Hematopoietic multipotent progenitor cell treated with erythropoietin and hydrocortisone succinate and interleukin-3 and kit ligand, for 4 days (in vitro differentiated cells): ENCODE measurements at places on chromosomes 4 and X.

DNA sequence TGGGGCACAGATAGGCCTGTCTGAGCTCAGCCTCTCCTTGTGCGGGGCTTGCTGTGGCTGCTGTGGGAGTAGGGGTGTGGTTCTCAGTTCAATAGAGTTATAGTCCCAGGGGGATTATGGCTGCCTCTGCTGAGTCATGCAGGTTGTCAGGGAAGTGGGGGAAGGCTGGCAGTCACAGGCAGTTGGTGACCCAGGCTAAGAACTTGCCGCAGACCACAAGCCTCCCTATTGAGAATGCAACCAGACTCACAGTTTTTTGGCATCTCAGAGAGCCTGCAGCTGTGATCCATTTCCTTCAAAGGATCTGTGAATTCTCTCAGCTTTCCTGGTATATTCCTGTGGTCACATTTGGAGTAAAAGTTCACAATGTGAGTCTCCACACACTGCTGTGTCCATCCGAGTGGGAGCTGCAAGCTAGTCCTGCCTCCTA lies 364.9 kb downstream of the ZNF674 start:
- DNase-seq, result peak; percentile 87

GRCh38 chrX:129019412-129019811 lies 503.9 kb downstream of the SMARCA1 start:
- DNase-seq, result no peak

- DNase-seq, result peak; percentile 25
These were observed 71.4 kb downstream of the RTL5 start for GRCh38 chrX:72060196-72060920.

DNA sequence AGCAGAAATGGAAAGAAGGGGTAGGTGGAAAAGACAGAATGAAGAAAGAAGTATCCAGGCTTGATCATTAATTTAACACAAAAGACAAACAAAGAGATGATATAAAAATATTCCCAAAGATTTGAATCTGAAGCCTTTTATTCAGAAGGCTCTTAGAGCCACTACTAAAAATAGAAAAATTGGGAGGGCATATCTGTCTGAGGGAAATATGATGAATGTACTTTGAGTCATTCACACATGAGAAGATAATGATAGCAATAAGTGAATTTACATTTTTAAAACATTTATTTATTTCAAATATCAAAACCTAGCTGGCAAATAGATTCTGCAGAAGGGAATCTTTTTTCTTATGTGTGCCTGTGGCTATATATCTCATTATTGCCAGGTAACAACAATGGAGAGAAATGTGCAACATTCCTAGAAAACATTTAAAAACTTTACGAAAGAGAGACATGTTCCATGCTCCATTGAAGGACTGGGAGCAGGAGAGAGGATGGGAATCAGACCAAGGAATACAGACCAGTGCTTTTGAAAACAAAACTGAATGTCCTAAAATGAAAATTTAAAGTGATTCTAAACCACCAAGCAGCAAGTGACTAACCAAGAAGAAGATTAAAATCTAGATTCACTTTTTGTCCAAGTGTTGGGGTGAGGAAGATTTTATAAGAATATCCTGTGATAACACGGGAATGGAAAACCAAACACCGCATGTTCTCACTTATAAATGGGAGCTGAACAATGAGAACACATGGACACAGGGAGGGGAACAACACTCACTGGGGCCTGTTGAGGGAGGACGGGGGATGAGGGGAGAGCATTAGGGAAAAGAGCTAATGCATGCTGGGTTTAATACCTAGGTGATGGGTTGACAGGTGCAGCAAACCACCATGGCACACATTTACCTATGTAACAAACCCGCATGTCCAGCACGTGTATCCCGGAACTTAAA lies 41.2 kb downstream of the ANXA5 start:
- no peak for DNase-seq

DNA sequence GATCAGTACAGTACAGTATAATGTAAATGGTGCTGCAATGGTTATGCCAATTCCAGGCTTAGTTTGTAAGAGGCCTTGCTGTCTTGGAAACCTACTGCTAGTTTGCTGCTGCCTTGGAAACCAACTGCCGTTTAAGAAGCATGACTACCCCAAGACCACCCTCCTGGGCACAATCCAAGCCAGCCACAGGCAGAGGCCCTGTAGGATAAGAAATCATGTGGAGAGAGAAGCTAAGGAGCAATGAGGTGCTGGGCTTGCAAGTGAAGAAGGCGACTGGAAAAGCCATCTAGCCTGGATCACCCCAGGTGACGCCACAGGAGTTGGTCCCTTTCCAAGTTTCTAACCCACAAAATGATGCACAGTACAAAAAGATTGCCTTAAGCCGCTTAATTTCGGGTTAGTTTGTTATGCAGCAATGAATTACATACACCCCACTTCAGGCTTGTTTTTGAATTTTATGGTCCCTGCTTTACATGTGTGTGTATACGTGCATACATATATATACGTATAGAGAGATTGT lies 16.9 kb downstream of the ZFP42 start:
- DNase-seq, result no peak

DNA sequence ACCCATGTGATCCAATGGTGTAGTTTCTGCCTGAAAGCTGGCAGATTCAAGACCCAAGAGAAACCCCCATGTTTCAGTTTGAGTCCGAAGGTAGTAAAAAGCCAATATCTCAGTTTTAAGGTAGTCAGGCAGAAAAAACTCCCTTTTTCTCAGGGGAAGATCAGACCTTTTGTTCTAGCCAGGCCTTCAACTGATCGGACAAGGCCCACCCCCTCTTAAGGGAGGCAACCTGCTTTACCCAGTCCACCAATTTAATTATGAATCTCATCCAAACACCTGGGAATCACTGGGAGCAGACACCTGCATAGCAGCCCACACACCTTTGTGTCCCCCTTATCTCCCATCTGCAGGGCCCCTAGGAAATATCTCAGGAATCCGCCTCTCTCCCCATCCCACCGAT lies 322.0 kb downstream of the STK32B start:
- DNase-seq, result no peak

DNA sequence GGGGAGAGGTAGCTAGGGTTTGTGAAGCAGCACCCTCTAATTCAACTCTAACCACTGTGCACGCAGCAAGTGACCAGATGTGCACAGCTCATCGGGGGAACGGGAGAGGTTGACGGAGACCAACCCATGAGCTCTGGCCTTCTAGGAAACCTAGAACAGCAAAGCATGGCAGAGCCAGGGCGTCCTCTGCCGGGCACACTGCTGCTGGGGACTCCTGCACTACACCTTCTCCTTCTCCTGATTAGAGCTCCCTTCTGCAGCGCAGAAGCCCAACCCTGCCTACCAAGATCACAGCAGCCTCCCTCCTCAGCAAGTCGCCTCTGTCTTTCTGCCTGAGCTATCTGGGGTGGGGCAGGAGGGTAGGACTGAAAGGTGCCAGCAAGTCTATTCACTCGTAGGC lies 252.3 kb upstream of the PSAPL1 start:
- no peak for DNase-seq

DNA sequence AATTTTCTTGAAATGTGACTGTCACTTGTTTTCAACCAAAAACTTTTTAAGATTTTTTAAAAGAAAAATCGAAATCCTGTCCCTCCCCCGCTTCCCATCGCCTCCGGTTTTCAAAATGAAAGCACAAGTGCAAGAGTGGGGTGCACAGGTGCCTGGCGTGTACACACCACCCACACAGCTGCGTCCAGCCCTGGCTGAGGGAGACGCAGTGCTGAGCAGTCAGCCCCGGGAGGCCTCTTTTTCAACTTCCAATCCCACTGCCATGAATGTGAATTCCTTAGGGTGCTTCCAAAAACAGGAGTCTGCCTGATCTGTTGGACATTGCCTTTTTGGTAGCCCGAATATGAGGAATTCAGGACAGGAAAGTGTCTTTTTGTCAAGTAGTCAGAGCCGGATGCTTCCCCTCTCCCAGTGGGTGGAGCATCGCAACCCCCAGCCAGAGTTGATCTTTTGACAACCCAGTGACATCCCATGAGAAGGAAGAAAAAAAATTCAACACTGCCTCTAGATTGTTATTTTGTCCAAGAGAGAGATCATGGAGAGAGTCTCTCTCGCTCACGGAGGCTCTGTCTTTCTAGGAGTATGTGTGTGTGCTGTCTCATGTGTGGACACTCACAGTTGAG lies 8.9 kb downstream of the PRRG3 start:
- DNase-seq, result no peak

GRCh38 chr4:125741825-125742452 lies 427.2 kb downstream of the FAT4 start:
- peak; percentile 63 for DNase-seq

GRCh38 chrX:129737916-129738315 lies 863 bp upstream of the XPNPEP2 start:
- DNase-seq, result no peak

DNA sequence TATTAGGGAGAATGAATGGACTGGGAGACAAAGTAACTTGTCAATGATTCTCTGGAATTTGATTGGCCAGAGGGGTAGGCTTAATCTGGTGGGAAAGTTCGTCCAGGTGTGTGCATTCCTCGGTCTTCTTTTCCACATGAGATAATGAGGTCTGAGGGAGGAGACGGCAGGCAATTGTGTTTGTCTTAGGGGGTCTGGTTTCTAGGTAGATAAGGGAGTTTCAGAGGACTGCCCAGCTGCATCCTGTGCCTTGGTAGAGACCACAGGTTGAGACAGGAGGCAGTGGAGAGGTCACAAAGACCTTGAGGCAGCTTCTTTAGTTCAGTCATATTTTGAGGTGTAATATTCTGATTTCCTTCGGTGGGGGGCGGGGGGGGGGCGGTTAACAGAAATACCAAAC lies 4.3 kb downstream of the MGST2 start:
- DNase-seq, result peak; percentile 41

DNA sequence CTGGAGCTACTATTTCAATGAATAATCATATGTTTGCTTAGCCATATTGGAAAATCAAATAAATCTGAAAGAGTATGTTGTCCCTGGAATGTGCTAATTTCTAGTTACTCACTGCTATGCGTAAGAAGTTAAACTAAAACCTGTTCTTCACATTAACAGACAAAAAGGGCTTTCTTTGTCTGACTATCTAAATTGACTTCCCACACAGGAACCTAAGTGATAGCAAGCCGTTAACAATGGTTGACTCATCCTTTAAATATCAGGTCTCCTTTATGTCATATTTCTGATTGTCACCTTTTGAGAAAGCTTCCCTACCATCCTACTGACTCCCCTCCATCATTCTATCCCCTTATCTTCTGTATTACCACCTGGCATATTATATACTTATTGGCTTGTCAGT lies 81.4 kb downstream of the AMELX start:
- DNase-seq, result no peak

- no peak for DNase-seq
These were observed 214.1 kb upstream of the GEMIN8 start for GRCh38 chrX:14243823-14244222.

DNA sequence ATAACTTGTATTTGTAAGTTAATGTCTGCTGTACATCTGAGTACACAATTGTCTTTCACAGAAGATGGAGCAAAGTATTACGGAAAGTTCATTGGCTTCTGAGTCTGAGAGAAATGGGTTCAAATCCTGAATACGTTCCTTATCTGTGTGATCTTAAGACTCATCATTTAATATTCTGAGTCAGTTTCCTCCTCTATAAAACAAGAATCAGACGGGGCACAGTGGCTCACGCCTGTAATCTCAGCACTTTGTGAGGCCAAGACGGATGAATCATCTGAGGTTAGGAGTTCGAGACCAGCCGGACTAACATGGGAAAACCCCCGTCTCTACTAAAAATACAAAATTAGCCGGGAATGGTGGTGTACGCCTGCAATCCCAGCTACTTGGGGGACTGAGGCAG lies 57.8 kb downstream of the APBB2 start:
- DNase-seq, result no peak

- DNase-seq, result no peak
These were observed 29.9 kb upstream of the CXXC4 start for GRCh38 chr4:104524591-104524990.

- peak; percentile 31 for DNase-seq
These were observed 60.4 kb downstream of the PPEF2 start for GRCh38 chr4:75841641-75842520.

DNA sequence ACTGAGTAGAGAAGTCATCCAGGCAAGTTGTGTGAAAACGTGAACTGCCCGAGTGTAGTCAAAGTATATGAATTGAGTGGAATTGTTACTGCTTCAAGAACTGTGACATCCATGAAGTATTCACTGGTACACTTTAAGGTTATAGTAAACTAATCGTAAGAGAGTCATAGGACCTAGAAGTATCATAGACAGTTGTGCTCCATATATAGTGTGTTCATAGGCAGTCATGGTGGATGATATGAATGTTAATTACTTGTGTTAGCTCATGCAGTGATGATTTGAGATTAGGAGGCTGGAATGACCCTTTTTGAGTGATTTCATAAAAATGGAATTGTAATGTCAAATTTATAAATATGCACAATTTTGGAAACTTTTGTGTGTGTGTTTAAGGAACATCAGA lies 81.3 kb upstream of the TLR2 start:
- no peak for DNase-seq

DNA sequence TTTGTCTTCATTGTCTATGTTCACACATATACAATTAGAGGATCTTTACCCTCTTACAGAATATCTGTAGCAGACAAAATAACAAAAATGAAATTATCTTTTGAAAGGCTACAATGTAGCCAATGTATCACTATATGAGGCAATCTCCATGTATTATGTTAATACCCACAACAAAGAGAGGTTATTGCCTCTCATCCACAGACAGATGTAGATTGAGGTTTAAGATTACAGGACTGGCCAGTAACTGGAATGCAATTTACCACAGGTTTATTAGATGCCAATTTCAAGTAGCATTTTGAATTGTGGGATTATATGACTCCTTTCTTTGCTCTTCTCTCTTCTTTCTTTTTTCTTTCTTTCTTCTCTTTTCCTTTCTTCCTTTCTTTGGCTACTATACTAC lies 242.6 kb downstream of the ANKRD50 start:
- no peak for DNase-seq

DNA sequence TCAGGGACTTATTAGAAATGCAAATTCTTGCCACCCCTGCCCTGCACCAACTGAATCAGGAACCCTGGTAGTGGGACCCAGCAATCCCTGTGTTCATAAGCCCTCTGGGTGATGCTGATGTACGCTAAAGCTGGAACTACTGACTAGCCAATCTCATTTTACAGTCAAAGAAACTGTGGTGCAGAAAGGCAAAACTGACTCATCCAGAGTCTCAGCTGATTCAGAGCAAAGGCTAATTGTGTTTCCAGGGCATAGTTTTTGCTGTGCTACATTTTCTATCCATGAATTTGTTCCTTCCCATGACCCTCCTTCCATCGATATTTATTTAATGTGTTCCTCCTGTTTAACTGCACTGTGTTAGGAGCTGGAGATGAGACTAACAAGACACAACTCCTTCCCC lies 207.5 kb downstream of the REPS2 start:
- no peak for DNase-seq

DNA sequence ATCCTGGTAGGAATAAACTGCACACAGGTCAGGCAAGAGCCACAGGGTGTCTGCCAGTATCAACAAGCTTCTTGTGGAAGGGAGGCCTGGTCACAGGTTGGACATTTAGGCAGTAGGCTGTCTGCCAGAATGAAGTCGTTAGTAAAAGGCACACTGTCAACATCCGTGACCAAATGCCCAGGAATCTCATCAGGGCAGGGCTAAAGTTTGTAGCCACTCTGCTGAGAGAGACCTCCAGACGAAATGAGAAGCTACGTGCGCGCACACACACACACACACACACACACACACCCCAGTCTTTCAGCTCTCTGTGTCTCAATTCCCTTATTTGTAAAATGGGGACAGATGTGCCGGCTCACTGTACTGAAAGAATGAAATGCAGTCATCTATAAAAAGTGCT lies 408.7 kb upstream of the ZFP42 start:
- DNase-seq, result no peak
